Activated B cell treated with CpG ODN at 0.5 μM for 24 hours (primary cell): ENCODE measurements at places on chromosomes 2 and 18. TPM values are rescaled to one million over a fixed set of nuclear protein-coding genes. Genes with fewer than 3 reads are reported as not detected.

Gene SH3BP4
- total RNA-seq, result 0.76 and 1.1 TPM in 2 replicates

Gene PIEZO2
- not detected in 2 replicates for total RNA-seq

Gene CRYGC
- not detected in 2 replicates for total RNA-seq

Gene LDAH
- total RNA-seq, result 31.2 and 31.7 TPM in 2 replicates

Gene KATNAL2
- total RNA-seq, result 1.2 and 2.6 TPM in 2 replicates

Gene COX7A2L
- 84.2 and 86.4 TPM in 2 replicates for total RNA-seq

Gene IL1RL2
- not detected in 2 replicates for total RNA-seq
